ENCODE measurements at places on chromosomes 1 and 21. TPM values are rescaled to one million over a fixed set of nuclear protein-coding genes. Genes with fewer than 3 reads are reported as not detected.

- DNase-seq: no peak
Measured at GRCh38 chr1:218079347-218079746, 205.7 kb upstream of the RRP15 start.

DNA sequence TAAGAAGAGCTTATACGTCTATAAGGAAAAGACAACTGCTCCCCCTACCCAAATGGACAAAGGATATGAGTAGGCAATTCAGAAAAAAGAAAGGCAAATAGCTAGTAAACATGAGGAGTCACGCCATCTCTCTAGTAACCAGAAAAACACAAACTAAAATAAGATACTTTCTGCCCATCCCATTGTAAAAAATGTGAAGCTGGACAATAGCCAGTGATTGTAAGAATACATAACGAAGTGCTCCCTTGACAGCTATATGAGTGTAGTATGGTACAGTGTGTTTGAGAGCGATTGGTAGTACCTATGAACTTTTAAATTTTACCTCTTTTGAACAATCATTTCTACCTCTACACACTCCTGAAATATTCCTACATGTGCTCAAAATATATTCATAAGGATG, 7.5 kb upstream of the GJA8 start:
- no peak for DNase-seq

- no peak for DNase-seq
Measured at GRCh38 chr21:43312011-43312410, 114.9 kb downstream of the SIK1 start.

DNA sequence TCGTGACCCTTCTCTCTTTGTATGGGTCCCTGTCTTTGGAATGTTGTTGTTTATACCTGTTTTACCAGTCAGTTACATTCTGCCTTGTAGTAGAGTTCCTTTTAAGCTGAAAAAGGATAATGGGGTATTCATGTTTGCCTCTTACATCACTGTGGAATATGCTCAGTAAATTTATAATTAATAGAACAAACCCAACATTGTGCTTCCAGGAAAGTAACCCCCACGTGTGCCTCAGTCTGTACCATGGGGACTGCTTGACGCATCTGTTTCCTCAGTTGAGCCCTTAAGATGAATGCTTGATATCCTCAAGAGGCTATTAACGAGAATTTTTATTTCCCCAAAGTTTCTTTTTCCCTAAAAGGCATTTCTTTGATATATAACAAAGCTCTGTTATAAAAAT, 73.4 kb downstream of the ST6GALNAC3 start:
- no peak for DNase-seq

Gene CORT
- total RNA-seq: 0.32 TPM

Gene SLAMF7
- total RNA-seq: 0.46 TPM

- no peak for DNase-seq
Measured at GRCh38 chr21:37513383-37513782, 146.8 kb downstream of the DYRK1A start.
